ENCODE measurements at places on chromosomes 5 and 9.

GRCh38 chr5:122400341-122400740, 88.3 kb downstream of the SNCAIP start:
- DNase-seq = no peak

GRCh38 chr5:40873286-40873880, 32.2 kb downstream of the CARD6 start:
- no peak for DNase-seq

DNA sequence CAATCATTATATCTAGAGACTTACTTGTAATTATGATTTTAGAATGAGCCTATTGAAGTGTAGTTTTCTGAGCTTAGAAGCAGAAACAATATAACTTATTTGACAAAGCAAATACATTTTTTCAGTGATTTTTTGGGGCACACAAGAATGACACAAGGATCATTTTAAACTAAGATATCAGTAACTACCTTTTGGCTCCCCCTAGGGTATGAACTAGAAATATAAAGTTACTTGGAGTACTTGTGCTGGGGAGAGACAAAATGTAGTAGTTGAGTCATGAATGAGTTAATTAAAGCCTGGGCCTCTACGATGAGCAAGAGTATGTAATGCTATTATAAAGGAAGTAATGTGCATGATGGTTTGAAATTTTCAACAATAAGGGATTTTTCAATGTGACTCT, 1244.1 kb upstream of the ACO1 start:
- peak; percentile 5 for DNase-seq

- DNase-seq = no peak
These were observed 239.8 kb downstream of the EPB41L4A start for GRCh38 chr5:112179290-112179689.

GRCh38 chr5:73952872-73953271, 326.9 kb downstream of the ARHGEF28 start:
- DNase-seq = no peak

GRCh38 chr9:122816163-122816867, 12.1 kb downstream of the PDCL start:
- DNase-seq = peak; percentile 53
